Globus pallidus (tissue), 1 donor: ENCODE measurements at places on chromosomes 3 and 15.

- DNase-seq = no peak
Observed at GRCh38 chr3:88369337-88369736, 219.6 kb downstream of the C3orf38 start.

- DNase-seq = no peak
Observed at GRCh38 chr3:141307351-141308059, 60.8 kb upstream of the ZBTB38 start.

DNA sequence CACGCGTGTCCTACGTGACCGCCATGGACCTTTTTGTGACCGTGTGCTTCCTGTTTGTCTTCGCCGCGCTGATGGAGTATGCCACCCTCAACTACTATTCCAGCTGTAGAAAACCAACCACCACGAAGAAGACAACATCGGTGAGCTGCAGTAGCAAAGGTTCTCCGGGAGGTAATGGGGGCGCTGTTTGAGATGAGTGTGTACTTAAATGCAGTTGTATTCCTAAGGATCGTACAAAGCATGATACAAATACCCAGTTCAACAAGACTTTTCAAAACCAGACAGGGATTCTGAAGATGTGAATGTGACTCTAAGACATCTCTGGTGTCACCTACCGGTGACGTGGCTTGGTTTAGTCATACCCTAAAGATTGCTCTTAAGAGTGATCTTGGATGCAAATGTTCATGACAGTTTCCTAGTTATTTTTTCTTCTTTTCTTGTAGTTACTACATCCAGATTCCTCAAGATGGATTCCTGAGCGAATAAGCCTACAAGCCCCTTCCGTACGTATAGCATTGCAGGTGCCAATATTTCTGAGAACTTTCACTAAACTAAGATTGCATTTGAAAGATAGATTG is 556.6 kb downstream of the GABRG3 start:
- DNase-seq = no peak

DNA sequence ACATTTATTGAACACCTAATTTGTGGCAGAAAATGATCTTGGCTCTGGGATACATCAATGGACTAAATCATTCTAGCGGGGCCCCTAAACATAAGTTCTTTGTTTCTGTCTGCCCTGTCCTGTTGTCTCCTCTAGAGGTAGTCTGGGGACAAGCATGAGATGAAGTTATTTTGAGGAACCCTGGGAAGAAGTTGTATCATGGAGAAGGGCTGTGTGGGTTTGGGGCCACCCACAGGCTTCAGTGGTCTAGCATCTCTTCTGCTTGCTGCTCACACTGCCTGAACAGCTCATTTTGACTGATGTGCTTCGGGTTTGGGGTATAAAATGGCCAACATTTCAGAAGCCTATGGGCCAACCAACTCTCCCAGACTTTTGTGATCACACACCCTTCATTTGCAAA is 50.3 kb upstream of the OSBPL11 start:
- no peak for DNase-seq

- no peak for DNase-seq
Observed at GRCh38 chr15:88118035-88118434, 138.5 kb downstream of the NTRK3 start.
